CD14-positive monocyte (primary cell): ENCODE measurements at places on chromosomes 11 and 22. TPM values are rescaled to one million over a fixed set of nuclear protein-coding genes. Genes with fewer than 3 reads are reported as not detected.

DNA sequence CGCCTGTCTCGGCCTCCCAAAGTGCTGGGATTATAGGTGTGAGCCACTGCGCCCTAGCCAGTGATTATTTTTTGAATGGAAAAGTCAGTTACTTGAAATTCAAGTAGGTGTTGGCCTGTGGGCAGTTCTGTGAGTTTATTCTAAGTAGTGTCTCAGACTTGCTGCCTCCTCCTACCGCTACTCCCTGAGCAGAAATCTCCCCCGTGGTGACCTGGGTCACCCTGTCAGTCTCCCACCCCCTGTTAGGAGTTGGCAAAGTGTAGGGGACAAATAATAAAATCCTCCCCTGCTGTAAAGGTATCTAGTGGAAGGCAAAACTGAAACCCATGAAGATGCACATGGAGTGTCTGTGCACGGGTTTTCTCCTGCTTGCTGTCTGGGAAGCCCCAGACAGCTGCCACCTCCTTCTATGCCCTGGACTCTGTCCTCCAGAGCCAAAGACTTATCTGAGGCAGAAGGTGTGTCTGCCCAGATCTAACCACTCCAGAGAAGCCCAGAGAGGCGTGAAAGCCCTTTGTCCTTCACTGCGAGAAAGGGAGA, 26.3 kb downstream of the SNAP29 start:
- DNase-seq = no peak

- DNase-seq = no peak
These were observed 27.8 kb downstream of the ANO1 start for GRCh38 chr11:70105755-70106571.

NELL1 gene
- polyA plus RNA-seq = not detected

- DNase-seq = no peak
These were observed 3.6 kb upstream of the PLXNB2 start for GRCh38 chr22:50310949-50311444.

NOX4 gene
- not detected for polyA plus RNA-seq

HEPN1 gene
- not detected for polyA plus RNA-seq

TSGA10IP gene
- polyA plus RNA-seq = not detected

- no peak for DNase-seq
These were observed 17.3 kb downstream of the RNF121 start for GRCh38 chr11:71946144-71946571.

IL17REL gene
- polyA plus RNA-seq = not detected in 2 replicates

DNA sequence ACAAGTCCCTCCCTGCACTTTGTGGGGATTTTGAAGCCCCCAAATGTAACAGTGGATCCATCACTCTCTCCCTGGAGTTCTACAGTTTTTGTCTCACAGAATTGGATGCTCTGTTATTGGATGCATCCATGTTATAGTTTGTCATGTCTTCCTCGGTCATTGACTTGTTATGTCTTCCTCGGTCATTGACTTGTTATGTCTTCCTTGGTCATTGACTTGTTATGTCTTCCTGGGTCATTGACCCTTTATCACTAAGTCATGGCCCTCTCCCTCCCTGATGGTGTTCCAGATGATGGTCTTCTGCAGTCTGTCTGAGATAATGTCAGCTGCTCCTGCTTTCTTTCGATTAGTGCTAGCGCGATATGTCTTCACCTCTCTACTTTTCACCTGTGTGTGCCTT, 981.5 kb downstream of the BRD1 start:
- DNase-seq = no peak

- DNase-seq = no peak
These were observed 71.3 kb upstream of the PARVG start for GRCh38 chr22:44109416-44109815.

ABCC8 gene
- polyA plus RNA-seq = not detected

DNA sequence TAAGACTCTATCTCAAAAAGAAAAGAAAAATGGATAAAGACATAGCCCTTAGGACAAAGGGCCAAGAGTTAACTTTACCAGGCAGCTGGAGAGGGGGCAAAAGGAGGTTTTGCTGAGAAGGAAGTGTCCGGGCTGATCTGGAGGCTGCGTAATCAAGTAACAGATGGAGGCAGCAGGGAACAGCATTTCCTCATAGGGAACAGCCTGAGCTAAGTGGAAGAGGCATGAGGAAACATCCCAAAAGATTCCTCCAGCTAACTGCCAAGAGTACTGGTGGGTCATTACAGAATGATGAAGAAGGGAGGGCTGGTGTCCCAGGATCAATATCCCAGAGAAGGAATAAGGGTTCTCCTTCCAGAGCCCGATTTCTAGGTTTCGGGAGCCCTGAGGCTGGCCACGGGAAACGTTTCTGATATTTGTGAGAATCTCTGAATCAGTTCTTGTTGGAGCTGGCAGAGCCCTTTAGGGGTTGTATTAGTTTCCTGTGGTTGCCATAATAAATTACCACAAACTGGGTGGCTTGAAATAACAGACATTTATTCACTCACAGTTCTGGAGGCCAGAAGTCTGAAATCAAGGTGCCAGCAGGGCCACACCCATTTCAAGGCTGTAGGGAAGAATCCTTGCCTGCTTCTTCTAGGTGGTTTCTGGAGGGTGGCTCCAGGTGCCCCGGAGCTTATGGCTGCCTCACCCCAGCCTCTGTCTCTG, 21.2 kb downstream of the LIF start:
- no peak for DNase-seq

DNA sequence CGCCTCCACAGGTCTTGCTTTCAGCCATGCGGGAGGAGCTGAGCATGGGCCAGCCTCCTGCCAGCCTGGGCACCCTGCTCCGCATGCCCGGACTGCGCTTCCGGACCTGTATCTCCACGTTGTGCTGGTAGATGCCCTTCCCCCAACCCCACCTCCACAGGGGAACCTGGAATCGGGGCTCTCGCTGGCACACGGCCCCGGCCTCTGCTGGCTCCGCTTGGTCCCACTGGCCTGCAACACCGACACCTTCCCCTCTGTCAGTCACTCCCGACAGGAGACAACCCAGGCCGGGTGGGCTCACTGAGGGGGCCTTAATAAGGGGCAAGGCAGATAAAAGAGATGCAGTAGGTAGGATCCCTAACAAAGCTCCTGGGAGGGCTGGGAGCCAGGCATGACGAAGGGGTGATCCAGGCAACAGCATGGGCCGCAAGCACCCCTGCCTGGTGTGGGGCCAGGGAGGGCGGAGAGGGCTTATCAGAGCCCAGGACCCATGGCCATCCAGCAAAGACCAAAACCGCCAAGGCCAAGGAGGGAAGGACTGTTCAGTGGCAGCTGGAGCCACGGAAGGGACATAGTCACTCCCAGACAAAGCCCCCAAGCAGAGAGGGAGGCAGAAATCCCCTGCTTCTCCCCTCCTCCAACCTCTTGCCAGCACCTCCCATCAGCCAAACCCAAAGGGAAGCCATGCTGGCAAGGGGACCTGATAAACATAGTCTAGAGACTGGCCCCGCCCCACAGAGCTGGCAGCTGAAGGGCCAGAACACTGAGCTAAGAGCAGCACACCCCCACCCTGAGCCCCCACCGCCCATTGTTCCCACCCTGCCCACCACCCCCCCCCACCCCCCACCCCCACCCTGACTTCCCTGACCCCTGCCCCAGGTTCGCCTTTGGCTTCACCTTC, 8.0 kb downstream of the SLC22A12 start:
- no peak for DNase-seq

DNA sequence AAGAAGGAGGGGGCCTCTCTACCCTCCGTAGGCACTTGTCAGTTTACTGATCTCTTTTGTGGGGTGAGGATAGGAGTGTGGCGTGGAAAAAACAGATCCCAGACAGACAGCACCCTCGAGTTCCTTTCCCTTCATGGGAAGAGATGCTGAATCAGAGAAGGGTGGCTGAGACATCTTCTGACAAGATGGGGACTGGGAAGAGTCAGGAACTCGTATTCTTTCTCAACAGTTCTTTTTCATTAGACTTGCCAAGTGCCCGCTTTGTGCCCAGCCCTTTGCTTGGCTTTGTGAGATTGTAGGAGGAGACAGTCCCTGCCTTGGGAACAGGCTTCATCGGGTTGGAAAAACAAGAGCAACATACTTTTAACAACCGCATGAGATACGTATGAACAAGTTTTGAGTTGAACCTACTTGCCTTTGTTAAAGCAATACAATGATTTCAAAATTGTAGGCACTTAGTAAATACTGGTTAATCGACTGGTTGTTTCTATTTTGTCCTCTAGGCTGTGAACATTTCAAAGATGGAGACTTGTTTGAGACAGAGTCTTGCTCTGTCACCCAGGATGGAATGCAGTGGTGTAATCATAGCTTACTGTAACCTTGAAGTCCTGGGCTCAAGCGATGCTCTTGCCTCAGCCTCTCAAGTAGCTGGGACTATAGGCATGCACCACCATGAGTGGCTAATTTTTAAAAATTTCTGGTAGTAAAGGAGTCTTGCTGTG, 1.1 kb downstream of the RRM1 start:
- peak; percentile 17 for DNase-seq

DNA sequence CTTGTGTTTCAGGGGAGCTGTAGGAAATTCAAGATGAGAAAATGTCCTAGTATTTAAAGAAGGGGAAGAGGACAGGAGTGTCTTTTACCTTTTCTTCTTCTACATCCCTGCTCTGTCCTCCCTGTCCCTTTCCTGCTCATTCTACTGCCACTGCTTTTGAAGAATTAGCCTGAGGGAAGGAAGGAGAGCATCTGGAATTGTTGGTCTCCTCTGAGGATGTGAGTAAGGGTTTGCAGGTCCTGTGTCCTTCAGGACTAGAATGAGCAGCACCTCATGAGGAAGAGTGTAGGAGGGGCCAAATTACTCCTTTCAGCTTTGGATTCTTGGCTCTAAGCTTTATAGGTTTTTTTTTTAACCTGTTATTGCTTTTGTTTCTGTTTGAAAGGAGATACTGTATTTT, 24.2 kb downstream of the SNU13 start:
- DNase-seq = no peak

TSPAN32 gene
- 82.5 TPM for polyA plus RNA-seq

DNA sequence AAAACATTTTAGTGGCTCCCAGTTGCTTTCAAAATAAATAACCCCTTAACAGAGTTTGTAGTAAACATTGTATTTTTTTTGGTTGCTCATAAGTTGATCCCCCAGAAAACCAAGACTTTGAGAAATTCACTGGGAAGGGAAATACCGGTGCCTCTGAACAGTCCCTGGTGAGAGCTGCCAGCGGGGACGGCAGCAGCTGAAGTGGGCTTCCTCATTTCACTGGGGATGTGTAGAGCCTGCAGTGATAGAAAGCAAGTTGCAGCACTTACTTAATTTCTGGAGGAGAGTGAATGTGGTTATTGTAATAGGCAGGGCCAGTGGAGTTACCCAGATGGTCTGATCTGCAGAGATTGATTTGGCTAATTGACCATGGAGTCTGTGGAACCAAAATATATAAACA, 18.6 kb upstream of the MCHR1 start:
- DNase-seq = no peak

DNA sequence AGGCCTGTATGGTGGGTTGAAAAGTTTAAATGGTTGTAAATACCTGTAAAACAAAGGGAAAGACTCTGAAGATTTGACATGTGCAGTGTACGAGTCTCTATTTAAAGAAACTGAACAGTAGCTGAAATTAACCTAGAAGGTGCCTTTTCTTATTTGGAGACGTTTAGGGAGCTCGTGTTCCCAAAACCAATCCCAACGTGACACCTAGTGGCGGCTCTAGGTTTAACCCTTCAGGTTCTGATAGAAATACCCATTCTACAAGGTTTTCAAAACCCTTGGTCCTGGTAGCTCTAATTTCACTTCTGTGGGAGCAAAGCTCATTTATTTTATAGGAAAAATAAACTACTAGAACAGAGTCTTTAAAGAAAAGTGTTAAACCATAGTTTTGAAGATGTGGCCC, 258.3 kb downstream of the LRRC4C start:
- DNase-seq = no peak
